ENCODE measurements at places on chromosomes 5 and 9.

GRCh38 chr5:35518104-35518503 is 99.6 kb upstream of the SPEF2 start:
- DNase-seq: no peak
- H3K27ac ChIP-seq: no peak overlapping the region

DNA sequence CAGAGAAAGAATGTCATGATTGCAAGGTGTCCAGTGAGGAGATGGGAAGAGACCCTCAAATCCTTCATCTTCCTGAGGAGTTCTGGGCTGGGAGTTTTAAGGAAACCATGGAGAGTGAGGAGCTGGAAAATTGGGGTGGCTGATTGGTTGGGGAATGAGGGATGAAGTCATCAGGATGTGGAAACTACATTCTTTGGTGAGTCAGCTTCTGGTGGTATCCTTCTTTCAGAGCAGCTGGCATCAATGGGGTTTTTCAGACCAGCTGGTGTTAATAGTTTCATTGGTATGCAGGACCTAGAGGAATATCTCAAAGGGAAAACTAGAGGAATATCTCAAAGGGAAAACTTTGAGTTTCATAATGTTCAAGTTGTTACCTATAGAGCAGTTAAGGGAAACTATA is 45.2 kb downstream of the RNF180 start:
- H3K36me3 ChIP-seq: no peaks in the 10 kb centered on the region
- peaks cover 13% of the 10 kb centered on the region for H3K4me1 ChIP-seq
- no peaks in the 10 kb centered on the region for H3K27me3 ChIP-seq
- H3K27ac ChIP-seq: peak overlapping the region; percentile 59
- DNase-seq: peak; percentile 90

DNA sequence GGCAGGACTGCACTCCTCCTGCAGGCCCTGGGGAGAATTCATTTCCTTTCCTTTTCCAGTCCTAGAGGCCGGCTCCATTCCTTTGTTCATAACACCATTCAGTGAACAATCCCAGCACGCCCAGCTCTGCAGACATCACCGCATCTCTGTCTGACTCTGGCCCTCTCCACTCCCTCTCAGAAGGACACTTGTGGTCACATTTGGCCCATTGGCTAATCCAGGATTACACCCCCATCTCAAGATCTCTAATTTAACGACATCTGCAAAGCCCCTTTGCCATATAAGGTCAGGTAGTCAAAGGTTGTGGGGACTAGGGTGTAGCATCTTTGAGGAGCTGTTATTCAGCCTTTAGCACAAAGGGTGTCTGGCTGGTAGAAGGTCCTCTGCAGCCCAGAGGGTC is 185.0 kb upstream of the DAP start:
- no peak overlapping the region for H3K27ac ChIP-seq
- no peak for DNase-seq
- H3K4me3 ChIP-seq: no peak overlapping the region
- peaks cover 6% of the 10 kb centered on the region for H3K27me3 ChIP-seq
- no peaks in the 10 kb centered on the region for H3K36me3 ChIP-seq

DNA sequence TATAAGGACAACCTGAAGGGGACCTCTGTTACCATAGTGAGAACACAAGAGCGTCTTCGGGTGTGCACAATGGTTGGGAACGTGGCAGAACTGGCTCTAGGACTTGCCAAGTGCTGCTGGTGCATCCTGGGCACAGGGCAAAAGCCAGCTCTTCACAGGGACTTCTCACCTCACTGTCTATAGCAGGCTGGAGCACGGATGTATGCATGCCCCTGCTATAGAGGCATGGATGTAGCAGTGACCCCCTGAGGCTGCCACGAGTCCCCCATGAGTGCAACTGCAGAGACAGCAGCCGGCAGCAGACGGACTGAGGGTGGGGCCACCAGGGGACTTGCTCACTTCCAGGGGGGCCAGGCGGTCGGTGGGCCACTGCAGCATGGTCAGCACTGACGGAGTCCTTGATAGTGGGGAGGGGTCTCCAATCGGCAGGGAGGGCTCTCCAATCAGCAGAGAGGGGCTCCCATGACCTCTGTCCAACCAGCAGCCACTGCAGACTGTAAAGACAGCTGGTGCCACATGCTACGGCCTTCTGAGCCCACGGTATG is 64.9 kb downstream of the SEMA4D start:
- H3K36me3 ChIP-seq: no peaks in the 10 kb centered on the region
- H3K27me3 ChIP-seq: no peaks in the 10 kb centered on the region
- H3K4me1 ChIP-seq: peaks cover 8% of the 10 kb centered on the region
- H3K27ac ChIP-seq: no peak overlapping the region
- no peak for DNase-seq

All from astrocyte (in vitro differentiated cells and primary cell).